ENCODE measurements at places on chromosomes 16 and 17.

DNA sequence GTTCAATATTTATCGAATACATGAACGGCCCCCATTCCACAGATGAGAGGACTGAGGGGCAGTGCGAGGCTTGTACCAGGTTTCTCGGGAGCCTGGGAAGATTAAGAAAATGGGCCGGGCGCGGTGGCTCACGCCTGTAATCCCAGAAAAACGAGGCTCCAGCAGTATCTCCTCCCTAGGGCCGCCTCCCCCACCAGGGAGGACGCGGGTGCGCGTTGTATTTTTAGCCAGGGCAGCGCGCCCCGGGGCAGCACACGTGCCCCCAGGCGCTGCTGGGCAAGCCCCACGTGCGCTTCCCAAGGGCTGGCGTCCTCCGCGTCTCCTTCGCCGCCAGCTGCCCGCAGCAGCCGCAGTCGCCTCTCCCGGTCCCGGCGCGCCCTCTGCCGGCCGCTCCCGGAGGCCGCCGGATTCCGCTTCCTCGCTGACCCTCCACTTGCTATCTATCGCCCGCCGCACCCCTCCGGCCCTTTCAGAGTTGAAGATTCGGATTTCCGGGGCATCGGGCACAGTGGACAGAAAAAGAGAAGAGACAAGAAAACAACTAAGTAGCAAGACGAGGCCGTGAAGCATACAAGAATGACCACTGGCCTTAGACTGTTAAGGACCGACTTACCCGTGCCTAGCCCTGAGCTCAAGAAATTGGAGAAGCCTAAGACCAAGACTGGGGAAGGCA is 1.9 kb upstream of the YBX2 start:
- H3K27ac ChIP-seq: peak overlapping the region; percentile 0
- DNase-seq: no peak
- H3K36me3 ChIP-seq: no peaks in the 10 kb centered on the region
- H3K4me1 ChIP-seq: peaks cover 56% of the 10 kb centered on the region
- no peaks in the 10 kb centered on the region for H3K27me3 ChIP-seq

- H3K36me3 ChIP-seq: no peaks in the 10 kb centered on the region
- no peaks in the 10 kb centered on the region for H3K4me1 ChIP-seq
- DNase-seq: no peak
- H3K27me3 ChIP-seq: no peaks in the 10 kb centered on the region
- no peak overlapping the region for H3K4me3 ChIP-seq
These were observed 5.5 kb upstream of the ASGR2 start for GRCh38 chr17:7120123-7120522.

GRCh38 chr17:40679523-40679907 is 14.5 kb upstream of the KRT222 start:
- H3K4me3 ChIP-seq: no peak overlapping the region
- DNase-seq: no peak
- no peaks in the 10 kb centered on the region for H3K4me1 ChIP-seq
- H3K36me3 ChIP-seq: no peaks in the 10 kb centered on the region
- H3K27me3 ChIP-seq: no peaks in the 10 kb centered on the region
- H3K27ac ChIP-seq: no peak overlapping the region

- no peaks in the 10 kb centered on the region for H3K36me3 ChIP-seq
- H3K27me3 ChIP-seq: no peaks in the 10 kb centered on the region
- DNase-seq: no peak
- H3K27ac ChIP-seq: peak within 1 kb of the TSS; percentile 100
These were observed at the start of gene ENO3 for GRCh38 chr17:4950746-4951204. Gene ENO3, plus strand, starts transcription at chr17:4951119. Its CDS starts 711 bp downstream, at chr17:4951830.

- no peaks in the 10 kb centered on the region for H3K36me3 ChIP-seq
- DNase-seq: no peak
- H3K4me1 ChIP-seq: no peaks in the 10 kb centered on the region
- no peaks in the 10 kb centered on the region for H3K27me3 ChIP-seq
- H3K27ac ChIP-seq: no peak overlapping the region
These were observed 70.7 kb upstream of the HNF1B start for GRCh38 chr17:37815536-37815935.

- DNase-seq: no peak
- H3K27ac ChIP-seq: no peak overlapping the region
- H3K36me3 ChIP-seq: no peaks in the 10 kb centered on the region
- no peak overlapping the region for H3K4me3 ChIP-seq
These were observed 133.1 kb downstream of the ABCA8 start for GRCh38 chr17:68821860-68822696.

DNA sequence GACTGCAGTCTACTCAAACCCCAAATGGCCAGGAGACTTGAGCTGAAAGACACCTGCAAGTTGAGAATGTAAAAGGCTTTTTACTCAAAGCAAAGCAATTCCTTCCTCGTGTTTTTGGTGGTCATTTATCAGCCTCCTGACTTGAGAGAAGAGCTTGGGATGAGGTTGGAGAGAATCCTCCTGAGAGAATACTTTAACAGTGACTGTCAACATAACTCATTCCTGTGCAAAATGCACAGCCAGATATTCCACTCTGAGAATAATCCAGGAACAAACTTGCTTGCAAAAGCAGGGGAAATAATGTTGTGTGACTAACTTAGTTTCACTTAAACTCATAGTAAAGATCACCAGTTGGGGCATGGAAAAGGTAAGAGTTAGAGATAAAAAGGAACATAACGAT is 53.4 kb downstream of the SNTB2 start:
- peaks cover 8% of the 10 kb centered on the region for H3K4me1 ChIP-seq
- H3K27ac ChIP-seq: no peak overlapping the region
- no peaks in the 10 kb centered on the region for H3K27me3 ChIP-seq
- DNase-seq: no peak
- no peaks in the 10 kb centered on the region for H3K36me3 ChIP-seq
- no peak overlapping the region for H3K4me3 ChIP-seq

DNA sequence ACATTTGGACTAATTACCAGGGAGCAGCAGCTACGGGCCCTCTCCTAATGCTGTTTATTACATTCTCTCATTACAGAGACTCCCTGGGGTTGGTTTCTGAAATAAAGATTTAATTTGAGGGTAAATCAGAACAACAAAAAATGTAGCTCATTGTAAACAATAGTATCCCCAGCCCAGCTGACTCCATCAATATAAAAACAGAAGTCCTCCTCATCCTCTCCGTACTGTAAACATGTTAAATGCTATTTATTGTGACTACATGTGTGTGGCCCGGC is 670.4 kb downstream of the TOX3 start:
- no peaks in the 10 kb centered on the region for H3K27me3 ChIP-seq
- H3K27ac ChIP-seq: no peak overlapping the region
- no peaks in the 10 kb centered on the region for H3K4me1 ChIP-seq
- no peak for DNase-seq

- H3K27ac ChIP-seq: no peak overlapping the region
- peaks cover 4% of the 10 kb centered on the region for H3K4me1 ChIP-seq
- no peak overlapping the region for H3K4me3 ChIP-seq
- no peaks in the 10 kb centered on the region for H3K36me3 ChIP-seq
- DNase-seq: no peak
These were observed 66.4 kb downstream of the NXN start for GRCh38 chr17:913207-913606.

GRCh38 chr16:73171380-73171779 is 123.5 kb upstream of the ZFHX3 start:
- peaks cover 7% of the 10 kb centered on the region for H3K4me1 ChIP-seq
- no peaks in the 10 kb centered on the region for H3K36me3 ChIP-seq
- no peak overlapping the region for H3K4me3 ChIP-seq
- no peak for DNase-seq
- H3K27me3 ChIP-seq: peaks cover 19% of the 10 kb centered on the region
- peak overlapping the region; percentile 15 for H3K27ac ChIP-seq

GRCh38 chr17:1976000-1976682 is 49.0 kb downstream of the RTN4RL1 start:
- no peak overlapping the region for H3K4me3 ChIP-seq
- H3K27ac ChIP-seq: no peak overlapping the region
- H3K27me3 ChIP-seq: no peaks in the 10 kb centered on the region
- H3K36me3 ChIP-seq: no peaks in the 10 kb centered on the region
- DNase-seq: no peak

DNA sequence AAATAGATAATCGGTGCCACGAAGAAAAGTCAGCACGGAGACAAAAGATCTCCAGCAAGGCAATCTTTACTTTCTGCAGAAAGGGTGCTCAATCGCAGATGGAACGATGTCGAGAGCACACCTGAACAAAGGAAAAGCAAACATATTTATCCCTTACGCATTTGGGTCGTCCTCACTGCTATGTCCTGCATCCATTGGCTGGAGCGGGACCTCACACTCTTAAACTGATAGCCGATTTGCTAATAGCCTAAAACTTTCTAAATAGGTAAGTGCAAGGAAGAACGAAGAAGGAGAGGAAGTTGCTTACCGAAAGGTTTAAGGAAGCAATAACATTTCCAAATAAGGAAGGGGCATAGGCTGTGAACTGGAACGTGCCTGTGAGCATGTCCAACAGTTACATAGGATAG is 1.2 kb upstream of the AKAP10 start:
- H3K4me3 ChIP-seq: no peak overlapping the region
- no peak for DNase-seq
- H3K27ac ChIP-seq: peak overlapping the region; percentile 96
- H3K36me3 ChIP-seq: no peaks in the 10 kb centered on the region
- peaks cover 46% of the 10 kb centered on the region for H3K4me1 ChIP-seq

DNA sequence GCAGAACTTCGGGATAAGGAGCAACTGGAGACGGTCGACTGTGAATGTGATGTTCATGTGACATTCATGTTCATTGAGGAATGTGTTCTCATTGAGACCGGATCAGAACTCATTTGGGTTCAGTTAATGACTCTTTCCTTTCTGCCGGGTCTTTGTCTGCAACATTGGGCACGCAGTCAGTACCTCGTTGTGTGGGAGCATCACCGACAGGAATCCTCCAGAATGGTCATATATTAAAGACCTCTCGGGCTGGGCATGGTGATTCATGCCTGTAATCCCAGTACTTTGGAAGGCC is 144.6 kb downstream of the PITPNC1 start:
- no peak for DNase-seq
- H3K4me3 ChIP-seq: no peak overlapping the region
- no peaks in the 10 kb centered on the region for H3K36me3 ChIP-seq
- H3K27me3 ChIP-seq: no peaks in the 10 kb centered on the region
- H3K27ac ChIP-seq: no peak overlapping the region

DNA sequence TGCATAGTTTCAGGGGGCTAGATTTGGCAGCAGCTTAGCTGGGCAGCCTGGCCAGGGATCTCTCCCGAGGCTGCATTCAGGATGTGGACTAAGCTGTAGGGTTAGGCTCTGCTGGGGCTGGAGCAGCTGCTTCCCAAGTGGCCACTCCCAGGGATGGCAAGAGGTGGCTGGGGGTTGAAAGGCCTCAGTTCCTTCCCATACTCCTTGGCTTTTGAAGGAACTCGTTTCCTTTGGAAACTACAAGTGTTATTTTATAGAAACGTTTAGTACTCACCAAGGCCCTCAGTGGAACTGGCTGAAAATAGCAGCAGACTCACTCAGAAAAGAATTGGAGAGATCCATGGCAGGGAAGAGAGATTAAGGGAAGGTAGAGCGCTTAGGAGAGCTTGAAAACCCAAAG is 76.4 kb downstream of the WWP2 start:
- H3K36me3 ChIP-seq: peaks cover 48% of the 10 kb centered on the region
- H3K27me3 ChIP-seq: no peaks in the 10 kb centered on the region
- H3K4me1 ChIP-seq: no peaks in the 10 kb centered on the region

- no peaks in the 10 kb centered on the region for H3K4me1 ChIP-seq
- no peak for DNase-seq
- no peaks in the 10 kb centered on the region for H3K27me3 ChIP-seq
- H3K4me3 ChIP-seq: no peak overlapping the region
These were observed 37.9 kb downstream of the ELAC2 start for GRCh38 chr17:12979826-12980500.

- H3K27ac ChIP-seq: no peak overlapping the region
- no peak overlapping the region for H3K4me3 ChIP-seq
- no peak for DNase-seq
- no peaks in the 10 kb centered on the region for H3K4me1 ChIP-seq
- H3K36me3 ChIP-seq: no peaks in the 10 kb centered on the region
These were observed 348.3 kb downstream of the CPPED1 start for GRCh38 chr16:12455287-12455798.

- H3K4me1 ChIP-seq: no peaks in the 10 kb centered on the region
- no peaks in the 10 kb centered on the region for H3K36me3 ChIP-seq
- no peak for DNase-seq
These were observed 68.1 kb downstream of the IRF8 start for GRCh38 chr16:85967111-85967510.

DNA sequence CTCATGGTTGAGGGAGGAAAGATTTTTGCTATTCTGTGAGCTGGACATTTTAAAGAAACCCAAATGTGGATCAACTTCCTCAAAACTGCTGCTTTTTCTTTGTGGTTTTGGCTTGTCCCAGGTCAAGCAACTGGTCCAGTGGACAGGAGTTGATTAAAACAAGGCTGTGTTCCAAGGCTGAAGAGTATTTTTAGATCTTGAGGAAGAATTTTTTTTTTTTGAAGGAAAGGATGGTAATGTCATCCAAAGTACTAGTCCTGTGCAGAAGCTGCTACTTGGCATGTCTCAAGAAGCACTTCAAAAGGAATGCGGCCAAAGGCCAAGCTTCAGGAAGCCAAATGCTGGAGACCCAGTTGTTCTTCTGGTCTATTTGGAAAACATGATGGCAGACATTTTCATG is 8.0 kb upstream of the MYH2 start:
- no peak overlapping the region for H3K27ac ChIP-seq
- H3K36me3 ChIP-seq: no peaks in the 10 kb centered on the region
- no peak for DNase-seq
- H3K4me1 ChIP-seq: no peaks in the 10 kb centered on the region

DNA sequence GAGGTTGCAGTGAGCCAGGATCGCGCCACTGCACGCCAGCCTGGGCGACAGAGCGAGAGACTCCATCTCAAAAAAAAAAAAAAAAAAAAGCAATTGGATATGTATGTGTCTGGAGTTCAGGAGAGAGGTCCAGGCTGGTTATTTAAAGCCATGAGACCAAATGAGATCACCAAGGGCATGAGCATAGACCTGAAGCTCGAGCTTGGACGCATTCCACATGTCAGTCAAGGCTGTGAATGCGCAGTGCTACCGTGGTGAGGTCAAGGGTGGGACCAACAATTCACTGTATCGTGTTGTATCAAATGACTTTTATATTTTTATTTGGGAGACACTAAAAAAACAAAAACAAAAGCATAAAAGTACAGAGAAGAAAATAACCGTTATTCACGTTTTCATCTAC is 29.1 kb upstream of the SPNS2 start:
- no peaks in the 10 kb centered on the region for H3K36me3 ChIP-seq
- H3K4me1 ChIP-seq: peaks cover 8% of the 10 kb centered on the region
- H3K27ac ChIP-seq: no peak overlapping the region

GRCh38 chr16:4994719-4995434 is 36.7 kb downstream of the SEC14L5 start:
- H3K4me1 ChIP-seq: no peaks in the 10 kb centered on the region
- peaks cover 28% of the 10 kb centered on the region for H3K27me3 ChIP-seq
- H3K4me3 ChIP-seq: no peak overlapping the region
- H3K36me3 ChIP-seq: no peaks in the 10 kb centered on the region
- no peak overlapping the region for H3K27ac ChIP-seq
